Amniotic stem cell (primary cell): ENCODE measurements at places on chromosomes 5 and 9.
A peak's percentile ranks its signal among the peaks of the same experiment; 100 is the strongest.

GRCh38 chr9:90783964-90784363 is 17.7 kb upstream of the SYK start:
- no peak for DNase-seq

- DNase-seq: no peak
These were observed 58.7 kb upstream of the SPATA31C2 start for GRCh38 chr9:88197016-88197415.

GRCh38 chr5:157085930-157086329 is 22.9 kb downstream of the HAVCR2 start:
- no peak for DNase-seq

DNA sequence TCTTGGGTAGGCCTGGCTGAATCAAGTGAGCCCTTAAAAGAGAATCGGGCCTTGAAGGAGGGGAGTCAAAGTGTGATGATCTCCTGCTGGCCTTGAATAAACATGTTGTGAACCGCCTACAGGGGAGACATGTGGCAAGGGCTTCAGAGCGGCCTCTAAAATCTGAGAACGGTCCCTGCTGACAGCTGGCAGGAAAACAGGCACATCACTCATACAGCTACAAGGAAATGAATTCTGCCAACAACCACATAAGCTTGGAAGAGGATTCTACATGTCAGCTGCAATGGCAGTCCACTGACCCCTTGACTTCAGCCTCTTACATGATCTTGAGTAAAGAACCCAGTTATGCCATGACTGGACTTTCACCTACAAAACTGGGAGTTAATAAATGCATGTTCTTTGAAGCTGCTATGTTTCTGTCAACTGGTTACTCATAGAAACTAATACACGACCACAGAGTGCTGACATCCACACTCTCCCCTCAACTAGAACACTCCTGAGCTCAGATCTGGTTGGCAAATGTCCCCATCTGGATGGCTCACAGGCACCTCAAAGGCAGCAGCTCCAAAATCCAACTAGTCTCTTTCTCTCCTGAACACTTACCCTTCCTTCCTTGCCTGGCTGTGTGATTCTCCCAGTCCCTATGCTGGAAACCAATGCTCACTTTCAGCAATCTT is 333.1 kb downstream of the ASTN2 start:
- no peak for DNase-seq

DNA sequence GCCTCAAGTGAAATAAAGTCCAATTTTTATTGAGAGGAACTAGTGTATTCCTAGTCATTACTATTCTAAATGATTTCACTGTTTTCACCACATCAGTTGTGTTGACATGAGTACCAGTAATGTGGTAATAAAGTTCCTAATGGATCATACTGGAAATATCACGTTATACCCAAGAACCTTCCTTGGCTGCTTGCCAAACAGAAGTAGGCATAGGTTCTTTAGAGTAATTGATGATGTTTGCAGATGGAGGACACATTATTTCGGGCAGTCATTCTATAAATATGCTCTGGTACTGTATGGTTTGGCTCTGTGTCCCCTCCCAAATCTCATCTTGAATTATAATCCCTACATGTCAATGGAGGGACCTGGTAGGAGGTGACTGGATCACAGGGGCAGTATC is 15.1 kb downstream of the SNCAIP start:
- no peak for DNase-seq

GRCh38 chr5:51657340-51658240 is 274.3 kb downstream of the ISL1 start:
- no peak for DNase-seq

DNA sequence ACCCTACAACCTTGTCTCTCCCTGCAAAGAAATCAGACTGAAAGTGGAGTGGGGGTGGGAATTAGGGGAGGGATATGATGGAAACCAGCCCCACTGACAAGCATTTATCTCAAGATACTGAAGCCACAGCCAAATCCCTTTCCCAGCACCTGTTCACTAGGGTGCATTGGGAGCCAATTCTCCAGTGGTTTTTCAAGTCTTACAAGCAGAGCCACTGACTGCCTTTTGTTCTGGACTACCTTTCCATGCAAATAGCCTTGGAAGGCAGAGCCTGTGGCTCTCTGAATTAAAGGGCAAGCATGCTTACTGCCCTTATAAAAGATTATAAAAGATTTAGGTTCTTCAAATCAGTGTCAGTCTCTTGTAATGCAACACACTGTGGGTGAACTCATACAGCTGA is 8.8 kb upstream of the GGTA1 start:
- no peak for DNase-seq

DNA sequence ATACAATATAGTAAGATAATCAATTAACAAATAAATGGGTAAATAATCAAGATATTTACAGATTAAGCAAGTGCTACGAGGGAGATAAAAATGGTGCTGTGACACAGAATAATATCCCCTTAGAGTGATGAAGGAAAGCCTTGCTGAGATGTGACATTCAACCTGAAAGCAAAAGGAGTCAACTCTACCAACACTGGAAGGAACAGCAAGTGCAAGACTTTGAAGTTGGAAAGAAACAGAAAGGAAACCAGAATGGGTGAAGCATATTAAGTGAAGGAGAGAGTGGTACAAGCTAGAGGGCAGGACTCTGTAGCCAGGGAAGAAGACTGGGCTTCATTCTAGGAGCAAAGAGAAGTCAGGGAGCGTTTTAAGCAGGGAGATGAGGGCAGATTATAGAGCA is 12.2 kb upstream of the MEGF9 start:
- no peak for DNase-seq

- DNase-seq: no peak
These were observed 47.6 kb upstream of the GRHPR start for GRCh38 chr9:37374892-37375291.

DNA sequence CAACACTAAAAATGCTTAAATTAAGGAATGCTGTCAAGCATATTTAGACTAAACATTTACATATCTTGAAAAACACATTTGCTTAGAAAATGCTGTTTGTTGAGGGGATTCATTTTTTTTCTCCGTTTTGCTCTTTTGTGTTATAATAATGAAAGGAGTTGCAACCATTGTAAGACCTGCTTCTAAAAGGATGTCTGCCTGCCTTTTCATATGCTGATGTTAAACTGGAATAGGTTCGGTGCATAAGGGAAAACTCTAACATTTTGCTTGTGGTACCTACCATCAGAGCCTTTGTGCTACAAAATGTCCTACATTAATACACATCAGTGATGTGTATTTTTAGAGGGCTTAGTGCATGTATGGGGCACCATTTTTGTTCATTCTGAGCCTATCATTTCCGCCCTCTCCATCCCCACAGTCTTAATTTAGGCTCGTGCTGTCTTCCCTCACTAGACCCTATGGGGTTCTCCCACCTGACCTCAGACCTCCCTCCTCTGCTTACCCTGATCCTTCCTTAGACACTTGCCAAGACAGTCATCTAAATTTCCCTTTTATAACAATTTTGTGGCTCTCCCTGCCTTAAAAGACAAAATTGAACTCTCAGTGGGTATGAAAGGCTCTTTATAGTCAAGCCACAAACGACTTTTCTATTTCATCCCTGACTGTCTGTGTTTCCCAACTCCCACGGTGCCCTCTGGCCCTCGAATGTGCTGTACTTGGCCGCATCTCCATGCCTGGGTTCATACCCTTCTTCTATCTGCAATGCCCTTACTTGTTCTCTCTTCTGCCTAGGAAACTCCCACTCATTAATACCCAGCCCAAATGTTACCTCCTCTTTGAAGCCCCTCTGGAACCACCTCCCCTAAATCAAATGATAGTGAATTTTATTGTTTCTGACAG is 61.2 kb downstream of the CMYA5 start:
- DNase-seq: no peak

DNA sequence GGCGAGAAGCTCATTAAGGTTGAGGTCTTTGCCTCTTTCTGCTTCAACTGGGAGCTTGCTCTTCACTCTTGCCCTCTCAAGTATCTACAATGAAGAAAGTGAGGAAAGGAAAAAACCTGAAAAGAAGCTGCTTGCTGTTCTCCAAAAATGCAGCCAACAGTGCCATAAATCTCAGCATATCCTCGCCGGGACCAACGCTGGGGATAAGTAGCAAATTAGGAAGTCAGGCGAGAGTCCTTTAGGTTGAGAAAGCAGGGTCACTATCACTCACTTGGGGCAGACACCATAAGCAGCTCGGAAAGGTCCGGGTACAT is 399 bp downstream of the NUP155 start:
- no peak for DNase-seq

- DNase-seq: no peak
These were observed 92.9 kb upstream of the IER5L start for GRCh38 chr9:129270903-129271431.

- DNase-seq: no peak
These were observed 10.5 kb downstream of the DNLZ start for GRCh38 chr9:136353088-136353487.

GRCh38 chr9:1954238-1954637 is 60.9 kb upstream of the SMARCA2 start:
- DNase-seq: no peak

DNA sequence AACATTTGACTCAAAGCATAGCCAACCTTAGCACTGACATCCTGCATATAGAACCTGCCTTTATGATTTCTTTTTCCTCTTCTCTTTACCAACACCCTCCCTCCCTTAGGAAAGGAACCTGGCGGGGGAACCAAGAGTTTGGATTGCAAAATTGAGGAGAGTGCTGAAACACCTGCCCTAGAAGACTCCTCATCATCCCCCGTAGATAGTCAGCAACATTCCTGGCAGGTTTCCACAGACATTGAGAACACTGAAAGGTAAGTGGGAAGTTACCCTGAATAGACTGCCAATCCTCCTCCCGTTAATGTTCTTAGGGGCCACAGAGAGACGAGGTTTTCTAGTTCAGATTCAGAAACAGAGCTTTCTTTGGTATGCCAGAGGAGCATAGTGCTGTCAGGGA is 88.8 kb downstream of the RGS7BP start:
- no peak for DNase-seq

DNA sequence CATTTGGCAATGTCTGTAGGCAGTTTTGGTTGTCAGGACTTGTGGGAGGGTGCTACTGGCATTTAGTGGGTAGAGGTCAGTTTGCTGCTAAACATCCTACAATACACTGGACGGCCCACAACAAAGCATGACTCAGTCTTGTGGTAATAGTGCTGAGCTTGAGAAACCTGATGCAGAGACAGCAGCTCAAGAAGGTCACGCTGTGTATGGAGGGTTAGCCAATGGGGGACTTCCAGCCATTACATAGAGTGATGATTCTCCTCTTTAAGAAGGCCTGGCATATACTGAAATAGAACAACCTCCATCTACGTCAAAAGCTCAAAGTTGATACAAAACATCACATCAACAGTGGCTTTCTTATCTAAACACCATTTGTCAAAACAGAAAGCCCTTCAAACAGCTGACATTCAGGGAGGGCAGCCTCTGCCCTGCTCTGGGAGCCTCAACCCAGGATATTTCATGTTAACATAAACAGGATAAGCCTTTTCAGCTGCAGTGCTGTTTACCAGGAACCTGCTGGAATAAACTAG is 143.0 kb downstream of the GPBP1 start:
- peak; percentile 67 for DNase-seq

DNA sequence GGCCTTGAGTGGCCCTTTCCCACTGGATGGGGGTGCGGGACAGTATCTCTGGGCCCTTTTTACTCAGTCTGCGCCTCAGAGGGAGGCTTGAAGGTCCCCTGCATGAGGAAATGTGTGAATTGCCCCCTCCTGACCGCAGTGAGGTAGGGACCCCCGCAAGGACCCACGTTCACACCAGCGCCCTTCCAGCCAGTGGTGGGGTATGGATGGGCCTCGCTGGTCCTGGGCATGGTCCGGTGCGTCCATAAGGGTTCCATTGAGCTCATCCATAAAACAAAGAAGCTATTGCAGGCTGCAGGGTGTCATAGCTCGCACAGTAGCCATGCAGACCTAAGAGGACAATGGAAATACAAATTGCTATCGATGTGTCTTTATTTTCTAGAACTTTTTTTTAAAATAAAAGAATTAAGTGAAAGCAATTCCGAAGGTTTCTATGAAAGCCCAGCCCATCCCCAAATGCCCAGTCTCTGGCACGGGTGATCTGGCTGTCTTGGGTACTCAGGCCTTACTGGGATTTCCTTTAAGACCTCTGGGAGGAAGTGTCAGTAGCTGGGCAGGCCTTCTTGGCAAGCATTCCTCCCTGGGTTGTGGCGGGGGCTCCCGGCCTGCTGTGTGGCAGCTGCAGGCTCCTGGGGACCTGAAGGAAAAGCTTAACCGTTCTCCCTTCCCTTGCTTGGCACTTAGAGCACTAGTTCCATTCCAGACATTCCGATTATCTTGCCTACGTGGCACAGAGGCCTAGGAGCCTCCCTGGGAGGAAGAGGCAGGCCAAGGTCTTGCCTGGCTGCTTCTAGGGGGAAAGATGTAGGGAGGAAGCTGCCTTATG is 1.5 kb upstream of the SEMA5A start:
- DNase-seq: no peak

DNA sequence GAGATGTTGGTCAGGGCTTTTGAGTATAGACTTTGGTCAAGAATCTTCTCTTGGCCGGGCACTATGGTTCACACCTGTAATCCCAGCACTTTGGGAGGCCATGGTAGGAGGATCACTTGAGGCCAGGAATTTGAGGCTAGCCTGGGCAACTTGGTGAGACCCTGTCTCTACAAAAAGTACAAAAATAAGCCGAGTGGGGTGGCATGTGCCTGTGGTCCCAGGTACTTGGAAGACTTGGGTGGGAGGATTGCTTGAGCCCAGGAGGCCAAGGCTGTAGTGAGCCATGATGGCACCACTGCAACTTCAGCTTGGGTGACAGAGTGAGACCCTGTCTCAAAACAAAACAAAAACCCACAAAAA is 57.5 kb downstream of the ACER2 start:
- no peak for DNase-seq

DNA sequence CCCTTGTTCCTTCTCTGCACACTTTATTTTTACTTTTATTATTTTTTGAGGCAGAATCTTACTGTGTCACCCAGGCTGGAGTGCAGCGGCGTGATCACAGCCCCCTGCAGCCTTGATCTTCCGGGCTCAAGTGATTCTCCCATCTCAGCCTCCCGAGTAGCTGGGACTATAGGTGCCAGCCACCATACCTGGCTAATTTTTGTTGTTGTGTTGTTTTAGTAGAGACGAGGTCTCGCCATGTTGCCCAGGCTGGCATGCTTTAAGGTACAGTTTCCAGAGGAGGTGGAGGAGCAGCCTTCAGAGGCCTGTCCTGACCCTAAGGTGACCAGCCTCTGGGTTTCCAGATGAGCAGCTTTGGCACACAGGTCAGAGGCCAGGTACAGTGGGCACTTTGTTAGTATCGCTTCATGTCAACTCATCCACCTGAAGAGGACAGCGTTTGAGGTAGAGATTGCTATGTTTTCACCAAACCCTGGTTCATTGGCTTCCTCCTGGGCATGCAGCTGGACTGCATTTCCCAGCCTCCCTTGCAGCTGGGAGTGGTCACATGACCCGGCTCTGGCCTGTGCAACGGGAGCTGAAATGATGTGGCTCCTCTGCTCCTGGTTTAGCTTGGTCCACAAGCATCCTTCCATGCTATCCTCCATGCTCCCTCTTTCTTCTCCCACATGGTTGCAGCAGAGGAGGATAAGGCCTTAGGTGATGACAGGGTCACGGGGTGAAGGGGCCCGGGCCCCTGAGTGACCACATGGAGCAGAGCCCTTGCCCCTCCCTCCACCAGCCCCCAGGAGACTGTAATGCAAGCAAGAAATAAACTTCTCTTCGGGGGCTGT is 139.3 kb upstream of the IER5L start:
- no peak for DNase-seq

GRCh38 chr9:126388964-126389708 is 62.5 kb downstream of the MVB12B start:
- no peak for DNase-seq
